ENCODE measurements at places on chromosomes 16 and 17.

- DNase-seq = no peak
These were observed 67.7 kb downstream of the MPRIP start for GRCh38 chr17:17109907-17110306.

DNA sequence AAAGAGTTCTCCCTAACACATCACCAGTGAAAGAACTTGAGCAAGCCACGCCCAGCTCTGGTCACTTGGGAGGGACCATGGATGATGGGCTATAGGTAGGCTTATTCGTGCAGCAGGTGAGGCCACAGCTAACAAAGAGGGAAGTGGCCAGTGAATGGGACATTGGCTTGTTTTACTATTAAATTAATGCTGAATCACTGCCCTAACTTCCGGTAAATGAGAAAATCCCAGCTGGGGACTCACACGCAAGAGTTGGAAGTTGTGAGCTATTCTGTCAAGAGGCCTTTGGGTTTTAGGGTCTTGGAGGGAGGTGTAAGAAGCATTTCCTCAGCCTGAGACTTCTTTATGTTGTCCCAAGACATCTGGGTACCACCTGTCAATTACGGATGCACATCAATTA lies 315.3 kb downstream of the XYLT1 start:
- no peak for DNase-seq

DNA sequence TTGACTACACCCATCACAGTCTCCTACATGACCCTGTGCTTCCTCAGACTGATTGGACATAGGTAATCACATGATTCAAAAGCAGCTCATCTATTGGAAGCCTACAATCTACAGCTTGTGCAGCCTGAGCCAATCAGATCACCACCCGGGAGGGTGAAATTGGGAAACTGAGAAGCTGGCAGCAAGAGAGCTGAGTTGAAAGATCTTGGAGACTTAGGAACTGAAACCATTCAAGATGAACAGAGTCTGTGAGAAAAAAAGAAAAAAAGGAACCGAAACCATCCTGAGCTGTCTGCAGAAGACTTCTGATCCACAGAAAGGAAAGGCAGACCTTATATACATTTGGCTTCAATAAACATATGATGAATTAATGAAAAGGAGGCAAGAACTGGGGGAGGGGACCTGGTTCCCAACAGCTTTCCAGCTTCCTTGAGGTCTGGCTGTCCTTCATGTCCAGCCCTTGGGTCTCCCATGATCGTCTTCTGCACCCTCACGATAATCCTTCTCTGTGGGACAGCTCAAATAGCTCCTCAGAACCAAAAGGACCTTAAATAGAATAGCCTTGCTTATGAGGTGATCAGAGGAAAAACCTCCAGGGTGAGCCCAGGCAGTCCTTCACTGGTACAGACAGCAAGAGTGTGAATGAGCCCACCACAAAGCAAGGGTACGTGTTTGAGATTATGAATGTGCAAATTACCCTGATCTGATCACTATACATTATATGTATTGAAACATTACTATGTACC lies 32.6 kb downstream of the PLXDC1 start:
- DNase-seq = no peak

DNA sequence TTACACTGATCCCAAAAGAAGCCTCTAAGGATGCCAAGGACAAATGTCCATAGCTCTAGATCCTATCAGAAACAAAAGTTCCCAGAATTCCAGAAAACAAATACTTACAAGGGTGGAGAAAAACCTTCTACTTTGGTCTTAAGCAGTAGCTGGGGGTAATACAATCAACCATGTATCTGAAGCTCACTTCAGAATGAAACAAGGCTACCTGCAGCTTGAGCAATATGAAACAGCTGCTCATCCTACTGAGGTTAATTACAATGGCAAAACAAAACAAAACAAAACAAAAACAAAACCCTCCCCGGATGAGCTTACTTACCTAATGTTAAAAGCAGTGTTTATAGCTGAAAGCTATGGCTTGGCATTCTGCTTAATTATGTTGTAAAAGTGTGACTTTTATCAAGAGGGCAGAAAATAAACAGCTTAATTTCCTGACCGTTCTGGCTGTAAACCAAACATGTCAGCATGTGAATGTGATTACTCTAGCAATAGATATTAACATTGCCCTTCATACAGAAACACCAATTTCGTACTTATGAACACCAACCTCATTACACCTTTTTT lies 10.5 kb downstream of the PDZD9 start:
- DNase-seq = no peak

- peak; percentile 93 for DNase-seq
These were observed at the start of gene LRRC45 for GRCh38 chr17:82022981-82023446. Gene LRRC45 (plus strand): TSS chr17:82023305. CDS start chr17:82023644, 339 bp downstream.

GRCh38 chr17:35875072-35875799 lies 4.9 kb downstream of the CCL5 start:
- no peak for DNase-seq

DNA sequence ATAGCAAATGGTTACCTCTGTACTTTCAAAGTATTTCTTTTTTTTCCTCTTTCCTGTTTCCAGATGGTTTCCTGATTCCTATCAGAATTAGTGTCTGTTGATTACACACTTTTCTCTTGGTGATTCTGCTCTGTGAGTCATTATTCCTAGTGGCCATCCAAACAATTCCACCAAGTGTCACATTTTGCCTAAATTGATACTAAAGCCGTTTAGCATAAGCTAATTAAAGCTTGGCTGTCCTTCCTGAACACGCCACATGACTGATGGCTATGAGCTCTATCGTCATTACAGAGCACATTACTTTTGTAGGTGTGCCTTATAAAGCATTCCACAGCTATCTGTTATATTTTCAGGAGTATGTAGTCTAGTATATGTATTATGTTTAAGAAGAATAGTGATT lies 671.2 kb downstream of the CDH8 start:
- DNase-seq = no peak

GRCh38 chr16:48565752-48566151 lies 44.2 kb downstream of the N4BP1 start:
- no peak for DNase-seq

DNA sequence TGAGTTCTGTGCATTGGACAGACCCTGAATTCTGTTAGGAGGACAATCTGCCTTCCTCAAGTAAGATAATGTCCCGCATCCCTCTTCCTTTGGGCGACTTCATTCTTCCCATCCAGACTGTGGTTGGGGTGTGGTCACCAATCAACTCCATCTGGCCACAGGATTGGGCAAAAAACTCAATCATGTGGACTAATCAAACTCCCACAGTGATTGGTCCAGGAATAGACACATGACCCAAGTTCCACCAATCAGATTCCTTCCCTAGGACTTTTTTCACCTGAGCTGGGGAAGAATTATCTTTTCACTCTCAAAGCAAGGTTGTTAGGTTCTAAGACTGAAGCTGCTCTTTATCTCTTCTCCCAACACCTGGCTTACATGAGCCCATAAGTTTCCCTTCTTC lies 13.2 kb upstream of the NKD1 start:
- no peak for DNase-seq

- no peak for DNase-seq
These were observed 7.1 kb upstream of the CPSF4L start for GRCh38 chr17:73268582-73269328.

DNA sequence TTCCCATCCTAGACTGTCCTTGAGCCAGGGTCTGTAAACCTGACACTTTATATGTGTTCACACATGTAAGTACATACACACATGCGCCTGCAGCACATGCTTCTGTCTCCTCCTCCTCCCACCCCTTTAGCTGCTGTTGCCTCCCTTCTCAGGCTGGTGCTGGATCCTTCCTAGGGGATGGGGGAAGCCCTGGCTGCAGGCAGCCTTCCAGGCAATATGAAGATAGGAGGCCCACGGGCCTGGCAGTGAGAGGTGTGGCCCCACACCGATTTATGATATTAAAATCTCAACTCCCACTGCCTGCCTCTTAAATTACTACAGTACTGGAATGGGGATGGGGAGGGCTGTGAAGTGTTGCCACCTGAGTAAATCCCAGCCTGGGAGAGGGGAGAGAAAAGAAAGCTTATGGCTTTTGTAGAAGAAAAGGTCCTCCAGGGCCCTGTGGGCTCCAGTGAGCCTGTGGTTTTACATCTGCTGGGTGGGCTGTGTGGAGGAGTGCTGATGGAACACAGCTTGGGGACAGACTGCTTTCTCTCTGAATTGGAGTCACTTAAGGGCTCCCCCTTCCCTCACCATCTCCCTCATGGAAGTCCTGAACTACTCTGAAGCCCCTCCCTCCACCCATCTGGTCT lies 990 bp upstream of the WNK4 start:
- DNase-seq = no peak

DNA sequence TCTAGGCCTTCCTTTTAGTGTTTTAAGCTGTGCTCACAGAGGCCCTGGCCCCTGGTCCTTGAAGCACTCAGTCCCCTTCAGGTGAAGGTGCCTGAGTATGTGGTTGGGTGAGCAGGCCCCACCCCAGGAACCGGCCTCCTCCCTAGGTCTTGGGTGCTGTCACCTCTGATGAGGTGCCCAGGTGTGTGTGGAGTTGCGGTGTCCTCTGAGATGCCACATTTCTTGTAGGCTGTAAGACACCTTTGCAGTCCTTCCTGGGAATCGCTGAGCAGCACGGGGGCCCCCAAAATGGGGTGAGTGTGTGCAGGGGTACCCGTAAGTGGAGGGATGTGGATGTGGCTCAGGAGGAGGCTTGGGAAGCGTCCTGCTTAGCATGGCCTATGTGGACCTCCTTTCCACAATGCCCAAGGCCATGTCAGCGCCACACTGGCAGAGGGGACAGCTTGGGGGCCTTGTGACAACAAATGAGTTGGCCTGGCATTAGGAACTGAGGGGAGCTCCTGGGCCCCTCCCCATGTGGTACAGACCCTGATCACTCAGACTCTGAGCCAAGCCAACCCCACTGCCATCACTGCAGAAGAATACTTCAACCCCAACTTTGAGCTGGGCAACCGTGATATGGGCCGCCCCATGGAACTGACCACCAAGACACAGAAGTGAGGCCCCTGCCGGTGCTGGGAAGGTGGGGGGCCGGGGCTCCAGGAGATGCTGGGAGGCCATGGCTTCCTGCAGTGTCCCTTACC lies 11.2 kb downstream of the CORO6 start:
- no peak for DNase-seq

DNA sequence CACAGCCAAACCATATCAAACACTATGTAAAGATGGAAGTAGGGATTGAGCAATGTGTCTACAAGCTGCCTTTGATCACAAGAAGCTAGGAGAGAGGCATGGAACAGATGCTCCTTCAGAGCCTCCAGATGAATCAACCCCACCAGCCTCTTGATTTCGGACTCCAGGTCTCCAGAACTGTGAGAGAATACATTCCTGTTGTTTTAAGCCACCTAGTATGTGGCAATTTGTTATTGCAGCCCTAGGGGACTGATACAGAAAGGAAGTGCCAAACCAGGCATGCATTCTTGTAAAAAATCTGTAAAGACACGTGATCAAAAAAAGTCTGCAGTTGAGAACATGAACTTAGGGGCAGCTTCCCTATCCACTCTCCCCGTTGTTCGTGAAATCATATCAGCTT lies 91.1 kb downstream of the C17orf67 start:
- no peak for DNase-seq

DNA sequence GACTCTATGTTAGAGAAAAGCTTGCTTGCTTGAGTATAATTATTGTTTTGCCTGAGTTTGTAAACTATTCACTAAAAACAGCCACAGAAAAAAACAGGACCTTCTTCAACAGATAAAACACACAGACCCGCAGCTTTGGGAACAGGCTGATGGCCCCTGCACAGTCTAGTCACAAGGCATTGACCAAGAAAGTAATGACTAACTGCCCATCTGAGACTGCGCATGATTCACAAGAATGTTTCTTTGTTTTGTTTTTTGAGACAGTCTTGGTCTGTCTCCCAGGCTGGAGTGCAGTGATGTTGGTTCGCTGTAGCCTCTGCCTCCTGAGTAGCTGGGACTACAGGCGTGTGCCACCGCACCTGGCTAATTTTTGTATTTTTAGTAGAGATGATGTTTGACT lies 2.8 kb upstream of the ZKSCAN2 start:
- no peak for DNase-seq

DNA sequence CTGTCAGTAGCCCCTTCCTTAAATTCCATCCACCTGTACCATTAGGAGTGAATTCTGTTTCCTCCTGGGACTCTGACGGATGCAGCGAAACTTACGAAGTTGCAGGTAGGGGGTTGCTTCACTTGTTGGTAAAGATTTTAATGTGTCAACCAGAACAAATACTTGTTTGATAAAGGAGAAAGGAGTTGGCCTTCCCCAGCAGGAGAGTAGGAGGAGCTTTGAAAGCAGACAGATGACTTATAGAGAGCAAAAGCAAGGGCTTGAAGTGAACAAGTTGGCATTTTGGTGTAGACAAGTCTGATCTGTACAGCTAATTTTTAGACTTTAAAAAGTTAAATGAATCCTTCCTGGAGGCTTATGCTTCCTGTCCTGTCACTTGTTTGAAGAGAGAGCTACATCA lies 38.1 kb upstream of the PMFBP1 start:
- no peak for DNase-seq

DNA sequence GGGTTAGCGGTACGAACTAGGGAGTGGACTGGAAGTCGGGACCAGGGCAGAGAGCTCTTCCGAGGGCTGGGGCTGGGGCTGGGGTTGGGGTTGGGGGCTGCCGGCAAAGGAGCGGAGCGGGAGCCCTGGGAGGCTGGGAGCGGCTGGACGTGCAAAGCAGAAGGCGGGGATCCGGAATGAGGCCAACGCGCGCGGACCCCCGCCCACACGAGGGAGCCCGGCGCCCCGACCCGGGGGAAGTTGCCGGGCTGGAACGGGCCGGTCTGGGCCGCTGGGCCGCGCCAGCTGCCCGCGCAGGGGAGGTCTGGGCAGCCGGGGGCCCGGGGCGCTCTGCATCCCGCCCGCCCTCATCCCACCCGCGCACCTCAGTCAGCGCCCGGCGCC lies 323 bp downstream of the ST3GAL2 start:
- no peak for DNase-seq

DNA sequence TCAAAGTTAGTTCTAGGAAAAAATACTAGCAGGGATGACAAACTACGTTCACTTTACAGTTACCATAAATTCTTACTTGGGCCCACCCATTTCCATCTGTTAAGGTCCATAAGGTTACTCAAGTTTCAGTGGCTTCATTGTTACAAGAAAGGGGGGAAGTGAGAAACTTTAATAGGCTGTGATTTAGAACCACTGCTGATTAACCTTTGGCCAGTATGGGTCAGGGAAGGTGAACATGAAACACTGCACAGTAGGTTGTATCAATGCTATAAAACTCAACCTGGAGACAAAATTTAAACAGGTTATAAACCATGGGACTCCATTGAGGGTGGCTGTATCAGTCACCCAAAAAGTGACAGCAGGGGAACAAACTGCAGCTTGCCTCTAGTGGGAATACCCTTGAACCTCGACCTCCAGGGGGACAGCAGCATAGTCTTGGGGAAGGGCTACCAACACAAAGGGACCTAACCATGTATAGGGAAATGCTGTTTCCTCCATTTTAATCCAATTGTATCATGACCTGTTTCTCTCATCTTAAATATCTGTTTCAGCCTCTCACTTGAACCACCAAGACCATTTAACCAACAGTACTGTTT lies 10.4 kb downstream of the PTRH2 start:
- DNase-seq = no peak
